ENCODE measurements at places on chromosomes 1 and 21. TPM values are rescaled to one million over a fixed set of nuclear protein-coding genes. Genes with fewer than 3 reads are reported as not detected.

DNA sequence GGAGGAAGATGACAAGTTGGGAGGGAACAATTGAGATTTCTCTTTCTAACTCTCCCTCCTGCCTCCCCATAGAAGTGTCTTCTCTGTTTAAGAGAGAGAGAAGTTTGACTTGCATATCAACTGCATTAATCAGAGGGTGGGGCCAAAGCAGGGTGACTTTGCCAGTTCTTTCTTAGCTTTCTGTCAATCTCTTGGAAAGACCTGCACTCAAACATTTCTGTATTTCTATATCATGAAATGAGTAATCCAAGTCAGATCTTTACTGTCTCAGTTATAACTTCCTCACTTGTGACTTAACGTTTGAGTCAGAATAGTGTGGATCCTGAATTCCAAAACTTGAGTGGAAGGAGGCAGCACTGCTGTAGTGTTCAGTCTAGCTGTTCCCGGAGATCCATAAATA, 180.8 kb upstream of the KCNK2 start:
- peak; percentile 32 for DNase-seq

LCE1B gene
- not detected for total RNA-seq

GRCh38 chr1:224447251-224447650, 12.7 kb upstream of the WDR26 start:
- peak; percentile 57 for DNase-seq

DNA sequence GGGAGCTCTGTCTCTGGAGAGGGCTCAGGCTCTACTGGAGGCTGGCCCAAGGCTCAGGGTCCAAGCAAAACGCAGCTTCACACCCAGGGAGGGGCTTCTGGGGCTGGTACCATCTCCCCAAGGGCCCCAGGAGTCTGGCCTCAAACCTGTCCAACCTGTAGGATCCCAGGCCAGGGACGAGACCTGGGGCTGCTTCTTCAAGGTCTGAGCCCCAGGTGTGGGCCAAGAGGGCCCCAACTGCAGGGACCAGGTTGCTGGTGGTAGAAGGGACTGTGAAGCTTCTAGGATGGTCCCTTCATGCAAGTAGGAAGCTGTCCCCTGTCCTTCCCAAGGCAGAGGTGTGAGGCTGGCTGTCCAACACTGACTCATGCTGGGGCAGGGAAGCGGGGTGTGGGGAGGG, 7.8 kb upstream of the MMEL1 start:
- DNase-seq = no peak

DNA sequence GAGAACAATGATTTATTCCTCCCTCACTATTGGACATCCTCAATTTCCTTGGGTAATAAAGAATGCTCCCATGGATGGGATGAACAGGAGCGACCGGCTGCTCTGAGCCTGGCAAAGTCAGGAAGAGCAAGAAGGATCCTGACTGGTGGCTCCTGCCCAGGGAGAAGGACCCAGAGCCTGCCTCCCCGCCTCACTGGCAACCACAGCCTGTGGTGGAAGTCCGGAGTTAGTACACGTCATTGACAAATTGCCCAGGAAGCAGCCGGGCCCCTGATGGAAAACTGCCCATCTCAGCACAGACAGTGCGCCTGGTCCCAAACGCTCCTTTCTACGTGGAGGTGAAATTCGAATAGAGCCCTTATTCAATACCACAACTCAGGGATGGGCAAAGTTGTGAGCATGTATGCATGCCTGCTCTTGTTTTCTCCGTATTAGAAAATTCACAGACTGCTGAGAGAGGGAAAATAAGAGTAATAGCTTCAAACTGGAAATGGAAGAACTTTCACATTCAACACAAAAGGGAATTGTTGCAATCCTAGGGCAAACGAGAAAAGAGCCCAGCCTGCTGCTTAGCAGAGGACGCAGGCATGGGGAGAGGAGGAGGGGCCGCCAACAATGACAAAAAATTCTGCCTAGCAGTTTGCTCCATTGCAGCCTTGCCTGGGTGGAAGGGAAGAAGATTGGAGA, 397.1 kb upstream of the VAMP3 start:
- peak; percentile 50 for DNase-seq

CD5L gene
- not detected for total RNA-seq

GRCh38 chr1:15923241-15923640, 52.7 kb downstream of the ZBTB17 start:
- peak; percentile 61 for DNase-seq

SERINC2 gene
- 3.2 TPM for total RNA-seq

GRCh38 chr1:53478502-53478818, 19.3 kb downstream of the DMRTB1 start:
- no peak for DNase-seq

DNA sequence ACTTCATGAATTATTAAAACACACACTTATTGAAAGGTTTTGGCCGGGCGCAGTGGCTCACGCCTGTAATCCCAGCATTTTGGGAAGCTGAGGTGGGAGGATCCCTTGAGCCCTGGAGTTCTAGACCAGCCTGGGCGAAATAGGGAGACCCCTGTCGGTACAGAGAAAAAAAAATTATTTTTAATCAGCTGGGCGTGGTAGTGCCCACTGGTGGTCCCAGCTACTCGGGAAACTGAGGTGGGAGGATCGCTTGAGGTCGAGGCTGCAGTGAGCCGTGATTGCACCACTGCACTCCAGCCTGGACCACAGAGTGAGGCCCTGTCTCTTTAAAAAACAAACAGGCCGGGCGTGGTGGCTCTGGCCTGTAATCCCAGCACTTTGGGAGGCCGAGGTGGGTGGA, 1.7 kb downstream of the GABPB2 start:
- no peak for DNase-seq

- no peak for DNase-seq
Observed at GRCh38 chr1:15540186-15540585, 13.5 kb downstream of the DNAJC16 start.

DNA sequence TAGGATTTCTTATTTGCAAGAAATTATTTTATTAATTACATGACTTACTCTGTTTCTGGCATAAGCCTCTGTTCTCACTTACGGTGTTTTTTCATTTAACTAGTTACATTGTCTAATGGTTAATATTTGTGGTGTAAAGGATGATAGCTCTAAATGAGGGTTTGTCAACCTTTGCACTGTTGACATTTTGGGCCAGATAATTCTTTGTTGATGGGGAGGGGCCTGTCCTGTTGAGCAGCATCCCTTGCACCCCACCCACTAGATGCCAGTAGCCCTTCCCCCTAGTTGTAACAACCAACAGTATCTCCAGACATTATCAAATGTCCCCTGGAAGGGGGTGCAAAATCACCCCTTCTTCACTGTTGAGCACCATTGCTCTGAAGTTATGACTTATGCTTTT, 83.6 kb upstream of the SLC44A3 start:
- DNase-seq = no peak

DNA sequence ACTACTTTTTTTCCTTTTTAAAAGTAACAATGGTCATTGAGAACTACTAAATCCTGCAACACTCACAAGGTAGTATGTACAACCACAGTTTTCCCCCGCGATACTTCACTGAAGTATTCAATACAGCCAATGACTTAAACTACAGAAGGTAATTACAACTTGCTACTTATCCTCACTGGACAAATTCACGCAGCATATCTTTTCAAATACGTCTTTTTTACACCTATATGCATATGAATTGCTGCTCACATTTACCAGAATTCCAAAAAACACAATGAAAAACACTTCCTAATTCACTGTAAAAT, 12.4 kb downstream of the NRIP1 start:
- DNase-seq = no peak

CNN3 gene
- total RNA-seq = 447 TPM

GRCh38 chr21:44867999-44868700, 5.3 kb downstream of the PTTG1IP start:
- DNase-seq = no peak

GRCh38 chr1:101065575-101065974, 40.0 kb upstream of the DPH5 start:
- no peak for DNase-seq

- no peak for DNase-seq
Observed at GRCh38 chr1:25556132-25556670, 12.8 kb downstream of the LDLRAP1 start.

GRCh38 chr1:35555601-35556477, 1.4 kb downstream of the KIAA0319L start:
- peak; percentile 60 for DNase-seq

GRCh38 chr1:205259324-205259832, 31.6 kb downstream of the TMCC2 start:
- no peak for DNase-seq

GRCh38 chr1:156430866-156431265, 61.9 kb downstream of the RHBG start:
- no peak for DNase-seq

- DNase-seq = peak; percentile 80
Observed at GRCh38 chr1:218585511-218586184, 240.5 kb downstream of the TGFB2 start.

GRCh38 chr1:41536361-41536802, 51.9 kb upstream of the EDN2 start:
- DNase-seq = no peak

DNA sequence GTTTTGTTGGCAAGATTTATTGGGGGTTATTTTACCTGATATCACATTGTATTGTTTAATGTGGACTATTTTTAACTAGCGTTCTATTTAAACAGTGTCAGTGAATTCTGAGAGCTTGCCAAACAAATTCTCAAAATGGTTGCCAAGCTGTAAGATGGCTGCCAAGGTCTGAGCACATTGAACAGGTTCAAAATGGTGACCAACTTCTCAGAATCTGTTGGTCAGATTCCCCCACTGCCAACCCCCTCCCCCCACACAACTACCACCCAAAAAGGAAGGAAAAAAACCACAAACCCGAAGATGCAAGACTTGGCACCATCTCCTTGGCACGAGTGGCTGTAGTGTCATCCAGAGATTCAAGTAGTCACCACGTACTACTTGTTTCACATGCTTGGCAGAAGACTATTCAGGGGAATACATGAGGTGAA, 159.1 kb downstream of the NFIA start:
- no peak for DNase-seq

DMRTA2 gene
- total RNA-seq = 24.9 TPM

DNA sequence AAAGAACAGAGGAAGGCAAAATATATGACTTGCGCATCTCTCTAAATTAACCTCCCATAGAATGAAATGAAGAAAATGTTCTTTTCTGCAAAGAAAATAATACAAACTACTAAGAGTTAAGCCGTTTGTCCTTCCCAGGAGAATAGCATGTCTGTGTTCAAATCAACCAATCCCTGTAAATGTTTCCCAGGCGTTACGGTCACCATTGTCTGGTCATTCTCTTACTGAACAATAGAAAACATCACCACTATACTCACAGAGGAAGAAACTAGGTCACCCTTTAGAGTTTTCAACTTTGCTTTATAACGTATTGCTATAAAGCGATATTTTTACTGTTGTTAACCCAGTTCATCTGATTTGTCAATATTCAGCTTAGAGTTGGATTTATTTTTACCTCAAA, 34.1 kb downstream of the COL11A1 start:
- no peak for DNase-seq

AK5 gene
- 18.1 TPM for total RNA-seq

All from Daoy (cell line).